ENCODE measurements at places on chromosomes 2 and 18.
A peak's percentile ranks its signal among the peaks of the same experiment; 100 is the strongest.

- no peak for DNase-seq
Observed at GRCh38 chr2:152241948-152242729, 66.6 kb upstream of the STAM2 start.

GRCh38 chr2:109450574-109451273 is 163.0 kb downstream of the SEPTIN10 start:
- no peak for DNase-seq

DNA sequence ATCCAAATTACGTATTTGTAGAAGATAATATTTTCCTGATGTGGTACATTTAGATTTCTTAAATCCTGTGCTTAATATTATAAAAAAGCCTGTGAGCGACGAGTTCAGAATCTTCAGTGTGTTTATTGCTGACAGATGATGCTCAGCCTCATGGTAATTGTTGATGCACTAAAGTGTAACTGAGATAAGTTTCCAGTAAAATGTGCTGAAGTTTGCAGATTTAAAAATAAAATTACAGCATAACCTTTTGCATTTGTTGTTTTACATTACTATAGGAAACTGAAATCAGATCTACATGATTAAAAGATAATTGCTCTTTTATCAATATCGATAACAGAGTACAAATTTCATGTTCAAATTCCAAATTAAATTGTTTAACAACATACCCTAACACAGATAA is 307.6 kb downstream of the FIGN start:
- DNase-seq: no peak

DNA sequence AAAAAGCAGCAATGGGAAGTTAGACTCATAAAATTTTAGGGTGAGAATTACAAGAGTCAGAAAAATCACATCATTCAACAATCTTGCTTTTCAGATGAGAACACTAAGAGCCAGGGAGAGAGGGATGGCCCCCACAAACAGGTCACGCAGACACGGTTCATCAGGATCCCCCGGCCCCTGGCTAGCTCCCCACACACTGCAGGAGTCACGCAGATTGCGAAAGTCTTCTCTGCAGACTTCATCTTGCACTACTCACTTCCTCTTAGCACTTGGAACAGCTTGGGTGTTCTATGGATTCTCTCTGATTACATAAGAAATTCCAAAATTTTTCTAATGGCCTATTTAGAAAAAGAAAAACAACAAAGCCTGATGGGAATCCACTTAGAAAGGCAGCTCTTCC is 21.6 kb upstream of the SULT1C2 start:
- no peak for DNase-seq

GRCh38 chr2:9778012-9778411 is 65.3 kb upstream of the TAF1B start:
- DNase-seq: no peak

- no peak for DNase-seq
Observed at GRCh38 chr2:203045867-203046266, 31.2 kb downstream of the NBEAL1 start.

- no peak for DNase-seq
Observed at GRCh38 chr2:100803334-100803733, 16.6 kb upstream of the NPAS2 start.

DNA sequence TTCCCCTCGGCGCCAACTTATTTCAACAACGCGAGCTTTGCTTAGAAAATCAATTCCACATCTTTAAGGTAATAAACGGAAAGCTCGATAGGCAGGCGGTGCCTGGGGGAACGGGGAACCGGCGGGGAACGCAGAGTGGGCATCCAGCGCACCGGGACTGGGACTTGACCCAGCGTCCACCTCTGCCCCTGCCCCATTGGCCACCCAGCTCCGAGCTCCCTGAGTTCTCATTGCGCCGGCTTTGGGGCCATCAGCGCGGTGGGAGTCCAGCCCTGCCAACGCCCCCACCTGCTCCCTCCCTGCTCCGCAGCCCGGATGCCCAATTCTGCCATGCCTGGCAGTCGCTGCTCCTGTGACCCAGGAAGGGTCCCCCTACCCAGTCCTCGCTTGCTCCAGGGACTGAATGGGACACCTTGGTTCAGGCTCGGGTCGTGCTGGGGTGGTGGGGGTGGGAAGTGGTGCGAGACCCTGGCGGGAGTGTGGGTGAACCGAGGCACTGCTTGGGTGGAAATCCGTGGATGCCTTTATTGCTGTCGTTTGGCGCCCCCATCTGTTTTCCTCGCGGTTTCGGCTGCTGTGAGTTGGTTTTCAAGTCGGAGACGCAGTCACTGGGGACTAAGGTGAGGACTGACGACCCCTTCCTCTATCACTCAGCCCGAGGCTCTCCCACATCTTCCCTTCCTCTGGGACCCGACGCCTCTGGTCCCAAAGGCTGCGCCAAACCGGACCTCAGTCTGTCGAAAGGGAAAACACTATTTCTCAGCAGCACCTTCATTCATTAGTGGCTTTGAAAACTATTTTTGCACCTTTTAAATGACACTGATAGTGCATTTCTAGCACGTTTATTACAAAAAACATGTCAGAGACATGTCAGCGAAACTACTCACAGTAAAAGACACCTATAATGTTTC is 2.4 kb upstream of the EVX2 start:
- peak; percentile 23 for DNase-seq

GRCh38 chr18:36593001-36593400 is 235.8 kb downstream of the TPGS2 start:
- no peak for DNase-seq

GRCh38 chr18:63346480-63347183 is 20.4 kb downstream of the KDSR start:
- no peak for DNase-seq

DNA sequence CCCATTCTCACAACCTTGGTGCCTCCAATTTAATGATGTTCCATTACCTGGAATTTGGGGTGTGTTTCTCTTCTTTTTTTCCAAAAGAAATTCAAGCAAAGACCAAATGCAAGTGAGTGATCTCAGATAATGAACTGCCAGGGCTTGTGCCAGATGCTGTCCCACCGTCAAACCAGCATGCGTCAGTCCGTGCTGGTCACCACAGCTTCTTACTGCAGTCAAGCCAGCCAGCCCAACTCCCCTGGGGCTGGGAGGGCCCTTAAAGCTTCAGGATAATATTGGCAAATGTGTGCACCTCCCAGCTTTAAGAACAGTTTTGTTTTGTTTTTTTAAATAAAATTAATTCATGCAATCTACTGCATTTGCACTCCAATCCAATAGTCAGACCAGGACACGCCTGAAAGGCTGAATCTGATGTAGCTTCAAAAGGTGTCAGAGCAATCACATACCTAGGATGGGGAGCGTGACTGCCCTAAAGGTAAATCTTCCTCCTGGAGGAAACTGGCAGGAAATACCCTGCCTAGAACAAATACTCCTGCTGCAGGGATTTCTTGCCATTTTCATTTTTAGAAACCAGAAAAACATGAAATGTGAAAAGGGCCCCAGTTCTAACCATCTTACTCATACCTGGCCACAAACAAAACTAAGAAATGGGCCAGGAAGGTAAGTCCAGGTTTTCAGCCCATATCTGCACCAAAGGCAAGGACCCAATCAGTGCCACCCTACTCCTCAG is 26.8 kb upstream of the SP3 start:
- no peak for DNase-seq

DNA sequence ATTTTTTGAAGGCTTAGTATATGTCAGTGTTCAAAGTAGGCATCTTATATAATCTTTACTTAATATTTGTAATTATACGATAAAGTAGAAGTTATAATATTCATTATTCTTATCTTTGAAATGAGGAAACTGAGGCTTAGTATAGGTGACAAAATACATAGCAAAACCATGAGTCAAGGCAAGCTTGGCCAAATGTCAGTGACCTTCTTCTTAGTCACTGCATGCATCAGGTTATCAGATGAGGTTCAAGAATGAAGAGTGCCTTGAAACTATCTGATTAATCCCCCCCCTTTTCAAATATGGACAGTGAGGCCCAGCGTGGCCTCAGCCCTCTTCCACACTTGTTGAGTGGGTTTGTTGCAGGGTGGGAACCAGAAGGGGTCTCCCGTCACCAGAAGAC is 59.3 kb downstream of the PMAIP1 start:
- no peak for DNase-seq

DNA sequence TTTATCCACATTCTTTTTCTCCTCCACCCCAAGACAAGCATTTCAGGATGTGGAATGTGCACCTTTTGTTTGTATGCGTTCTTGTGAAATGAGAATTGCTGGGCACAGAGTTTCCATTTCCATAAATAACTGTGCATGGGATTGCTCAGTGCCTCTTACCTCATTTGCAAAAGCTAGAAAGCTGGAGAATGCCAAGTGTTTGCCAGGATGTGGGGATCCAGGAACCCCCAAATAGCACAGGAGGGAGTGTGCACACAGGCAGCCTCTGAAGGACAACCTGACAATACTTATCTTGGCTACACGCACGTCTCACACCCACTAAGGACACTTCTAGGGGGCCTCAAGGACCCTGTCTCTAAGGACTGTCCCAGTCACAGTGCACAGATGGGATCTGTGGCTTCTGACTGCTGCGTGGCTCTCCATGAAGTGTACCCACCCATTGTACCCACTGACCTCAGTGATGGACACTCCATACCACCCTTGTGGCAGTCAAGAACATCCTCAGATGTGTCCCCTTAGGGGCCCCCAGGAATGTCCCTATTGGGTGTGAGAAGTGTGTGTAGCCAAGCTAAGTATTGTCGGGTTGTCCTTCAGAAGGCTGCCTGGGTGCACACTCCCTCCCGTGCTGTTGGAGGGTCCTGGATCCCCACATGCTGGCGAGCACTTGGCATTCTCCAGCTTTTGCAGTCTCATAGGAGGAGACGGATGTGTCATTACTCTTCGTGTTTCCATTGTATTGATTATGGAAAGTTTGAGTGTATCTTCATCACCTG is 38.4 kb downstream of the CAPN13 start:
- no peak for DNase-seq

DNA sequence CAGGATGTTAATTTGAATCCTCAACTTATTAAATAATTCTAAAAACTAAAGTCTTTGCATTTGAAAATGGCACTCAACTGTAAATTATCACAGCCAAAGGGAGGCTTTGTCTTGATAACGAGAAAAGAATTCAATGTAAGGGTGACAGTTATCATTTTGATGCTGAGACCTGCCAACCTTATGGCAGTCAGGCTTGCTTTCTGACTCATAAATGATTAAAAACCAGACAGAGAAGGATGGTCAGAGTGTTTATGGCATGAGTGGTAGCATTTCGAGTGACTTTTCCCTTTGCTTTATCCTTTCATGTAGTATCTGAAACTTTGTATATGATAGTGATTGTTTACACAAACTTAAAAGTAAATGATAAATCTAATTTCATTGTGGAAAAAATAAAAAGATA is 53.9 kb upstream of the EPC2 start:
- no peak for DNase-seq
